Left renal pelvis (tissue), 4 donors: ENCODE measurements at places on chromosomes 2 and 18. TPM values are rescaled to one million over a fixed set of nuclear protein-coding genes. Genes with fewer than 3 reads are reported as not detected.

DNA sequence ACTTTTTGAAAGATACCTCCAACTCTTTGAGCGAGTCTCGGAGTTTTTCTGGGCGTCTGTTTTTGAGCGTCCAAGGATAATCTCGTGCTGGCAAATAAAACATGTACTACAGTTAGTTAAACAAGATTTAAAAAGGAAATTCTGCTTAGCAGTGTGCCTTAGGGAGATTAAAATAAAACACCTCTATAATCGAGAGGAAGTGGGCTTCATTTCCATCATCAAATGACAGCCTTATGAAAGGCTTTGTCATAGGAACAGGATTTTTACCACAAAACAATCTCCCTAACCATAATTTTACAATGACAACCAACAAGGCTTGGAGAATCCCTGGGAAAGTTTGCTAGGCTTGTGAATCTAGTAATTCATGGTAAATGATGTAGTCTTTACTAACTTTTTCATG lies 103.4 kb downstream of the WDPCP start:
- no peak for DNase-seq

DNA sequence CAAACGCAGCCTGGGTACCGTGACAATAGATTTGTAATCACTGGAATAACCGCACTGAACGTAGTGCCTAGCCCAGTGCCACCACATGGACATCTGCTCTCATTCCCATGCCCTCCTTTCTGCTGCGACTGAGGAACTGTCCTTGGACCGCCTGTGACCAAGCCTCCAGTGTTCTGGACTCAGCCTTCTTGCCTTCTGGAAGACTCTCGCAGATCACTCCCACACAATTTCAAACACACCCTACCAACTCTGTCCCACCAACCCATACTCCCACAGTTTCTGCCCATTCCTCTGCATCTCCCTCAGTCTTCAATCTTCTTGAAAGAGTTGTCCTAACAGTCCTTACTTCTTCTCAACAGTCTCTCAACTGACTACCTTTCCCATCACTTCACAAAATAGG lies 2.1 kb downstream of the RNF149 start:
- DNase-seq = no peak

GREB1L gene
- 6.7 TPM for polyA plus RNA-seq

TFCP2L1 gene
- 51.6 TPM for polyA plus RNA-seq

GRCh38 chr2:102337012-102337411 lies 18.6 kb upstream of the IL18R1 start:
- no peak for DNase-seq
